ENCODE measurements at places on chromosomes 16 and 17.

DNA sequence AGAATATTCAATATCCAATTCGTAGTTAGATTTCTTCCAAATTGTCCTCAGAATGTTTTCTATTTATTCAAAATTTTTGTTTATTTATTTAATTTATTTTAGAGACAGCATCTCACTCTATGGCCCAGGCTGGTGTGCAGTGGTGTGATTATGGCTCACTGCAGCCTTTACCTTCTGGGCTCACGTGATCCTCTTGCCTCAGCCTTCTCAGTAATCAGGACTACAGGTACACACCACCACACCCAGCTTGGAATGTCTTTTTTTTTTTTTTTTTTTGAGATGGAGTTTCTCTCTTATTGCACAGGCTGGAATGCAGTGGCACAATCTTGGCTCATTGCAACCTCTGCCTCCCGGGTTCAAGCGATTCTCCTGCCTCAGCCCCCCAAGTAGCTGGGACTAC is 3.5 kb upstream of the DRG2 start:
- DNase-seq = no peak

- DNase-seq = no peak
Observed at GRCh38 chr16:80790751-80791150, 13.6 kb downstream of the CDYL2 start.

DNA sequence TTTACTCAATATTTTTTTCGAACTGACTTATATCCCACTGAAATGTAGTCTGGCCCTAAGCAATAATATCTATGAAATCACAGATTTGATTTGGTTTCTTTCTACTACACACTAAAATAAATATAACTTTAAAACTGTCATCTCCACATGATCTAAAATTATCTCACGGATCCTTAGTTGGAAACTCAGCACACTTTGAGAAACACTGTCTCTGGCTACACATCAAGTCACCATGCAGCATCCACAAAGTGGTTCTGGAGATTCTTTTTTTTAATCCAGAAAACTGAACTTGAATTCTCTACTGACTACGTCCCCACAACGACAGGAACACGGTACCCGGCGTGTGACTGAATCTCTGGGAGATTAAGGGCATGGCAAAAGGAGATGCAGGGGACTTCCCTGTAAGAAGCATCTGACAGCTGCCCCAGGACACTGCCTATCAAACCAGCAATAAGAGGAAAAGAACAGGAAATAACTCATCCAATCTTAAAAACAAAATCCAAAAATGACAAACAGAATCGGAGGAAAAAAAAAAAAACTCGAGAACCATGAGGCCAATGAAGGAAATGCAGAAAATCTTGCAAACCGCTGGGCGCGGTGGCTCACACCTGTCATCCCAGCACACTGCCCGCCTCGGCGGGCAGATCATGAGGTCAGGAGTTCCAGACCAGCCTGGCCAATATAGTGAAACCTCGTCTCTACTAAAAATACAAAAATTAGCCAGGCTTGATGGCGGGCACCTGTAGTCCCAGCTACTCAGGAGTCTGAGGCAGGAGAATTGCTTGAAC is 141.0 kb upstream of the RCVRN start:
- DNase-seq = no peak

- no peak for DNase-seq
Observed at GRCh38 chr17:4175921-4176807, 33.2 kb downstream of the CYB5D2 start.

- DNase-seq = no peak
Observed at GRCh38 chr17:16171613-16172012, 43.7 kb downstream of the NCOR1 start.

- DNase-seq = no peak
Observed at GRCh38 chr16:29789775-29790182, 772 bp upstream of the KIF22 start.

DNA sequence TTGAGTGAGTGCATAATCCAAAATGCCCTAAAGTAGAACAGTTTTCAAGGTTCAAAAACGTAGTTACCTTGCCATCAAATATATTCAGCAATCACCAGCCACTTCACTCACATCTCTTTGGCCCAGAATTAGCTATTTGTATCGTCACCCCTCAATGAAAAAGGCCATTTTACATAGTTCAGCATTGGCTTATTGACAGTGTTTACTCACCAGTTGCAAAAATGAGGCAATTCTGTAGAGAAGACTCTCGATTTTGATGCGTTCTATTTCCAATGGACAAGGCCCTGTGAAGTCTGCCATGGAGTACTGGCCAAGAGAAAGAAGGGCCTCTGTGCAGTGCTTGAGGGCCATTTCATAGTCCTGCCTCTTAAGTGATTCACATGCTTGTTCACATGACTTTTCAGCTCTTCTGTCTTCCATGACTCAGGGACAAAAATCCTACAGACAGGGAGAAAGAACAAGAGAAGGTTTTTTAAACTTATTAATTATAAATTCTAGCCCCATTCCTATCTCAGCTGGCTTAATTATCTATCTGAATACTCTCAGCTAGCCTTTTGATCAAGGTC is 26.5 kb downstream of the HELZ start:
- DNase-seq = no peak

DNA sequence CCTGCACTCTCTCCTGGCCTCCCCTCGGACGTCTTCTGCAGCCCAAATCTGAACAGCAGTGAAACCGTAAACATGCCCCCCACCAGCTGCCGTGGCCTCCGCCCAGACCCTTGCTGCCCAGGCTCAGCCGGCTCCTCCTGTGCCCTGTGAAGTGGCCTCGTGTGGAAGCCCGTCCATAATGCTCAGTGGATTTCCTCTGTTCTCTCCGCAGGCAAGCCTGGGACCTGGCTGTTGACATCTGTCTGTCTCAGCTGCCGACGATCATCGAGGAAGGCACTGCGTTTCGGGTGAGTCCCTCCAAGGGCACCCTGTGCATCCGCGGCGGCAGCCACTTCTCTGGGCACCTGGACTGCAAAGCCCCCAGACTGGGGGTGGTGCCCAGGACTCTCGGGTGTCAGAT is 153.9 kb upstream of the CHMP6 start:
- DNase-seq = no peak

DNA sequence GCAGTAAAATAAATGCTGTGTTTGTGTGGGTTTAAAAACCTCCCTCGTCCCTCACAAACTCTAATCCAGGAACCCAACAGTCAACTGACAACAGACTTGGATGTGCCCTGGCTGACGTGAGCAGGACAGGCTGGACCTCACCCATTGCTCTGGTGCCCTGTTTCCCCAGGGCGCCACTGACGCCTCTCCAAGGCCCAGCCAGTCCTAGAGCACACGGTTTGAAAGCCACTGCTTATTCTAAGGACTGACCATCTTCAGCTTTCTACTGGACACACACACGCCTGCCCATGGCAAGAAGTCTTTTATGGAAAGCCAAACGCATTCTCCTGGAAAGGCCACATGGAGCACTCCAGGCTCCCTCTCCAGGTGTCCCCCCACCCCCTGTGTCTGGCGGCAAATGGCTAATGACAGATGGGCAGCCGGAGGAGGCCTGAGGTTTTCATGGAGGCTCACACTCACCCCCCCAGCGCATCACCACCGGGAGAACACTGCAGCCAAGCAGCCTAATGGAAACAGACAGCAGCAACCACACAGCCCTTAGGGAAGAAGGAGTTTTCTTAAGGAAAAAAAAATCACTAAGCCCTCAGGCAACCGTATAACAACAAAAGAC is 319.2 kb downstream of the SOX9 start:
- DNase-seq = no peak

Data from T-helper 1 cell (primary cell).